ENCODE measurements at places on chromosomes 3 and 15. TPM values are rescaled to one million over a fixed set of nuclear protein-coding genes. Genes with fewer than 3 reads are reported as not detected.

Gene IQSEC1
- polyA plus RNA-seq: 40.5 TPM

Gene DOCK3
- 0.08 TPM for polyA plus RNA-seq

Gene VIPR1
- 1.8 TPM for polyA plus RNA-seq

Gene LRRC57
- 1.2 TPM for polyA plus RNA-seq

Gene PRKCI
- 14.8 TPM for polyA plus RNA-seq

Gene PLCB2
- polyA plus RNA-seq: 18.0 TPM

Gene IMPG2
- polyA plus RNA-seq: not detected

Gene NAA80
- 4.7 TPM for polyA plus RNA-seq

Gene FOXL2NB
- polyA plus RNA-seq: not detected

GRCh38 chr3:135766115-135766514 lies 199.4 kb upstream of the PPP2R3A start:
- no peaks in the 10 kb centered on the region for H3K36me3 ChIP-seq
- H3K27me3 ChIP-seq: peaks cover 3% of the 10 kb centered on the region
- H3K4me1 ChIP-seq: no peaks in the 10 kb centered on the region
- H3K27ac ChIP-seq: no peak overlapping the region
- no peak for DNase-seq

GRCh38 chr3:118354556-118354955 lies 680.1 kb downstream of the IGSF11 start:
- no peaks in the 10 kb centered on the region for H3K27me3 ChIP-seq
- no peak overlapping the region for H3K27ac ChIP-seq
- no peak overlapping the region for H3K4me3 ChIP-seq
- no peaks in the 10 kb centered on the region for H3K36me3 ChIP-seq

GRCh38 chr3:58256061-58256460 lies 18.5 kb downstream of the ABHD6 start:
- H3K4me1 ChIP-seq: peaks cover 30% of the 10 kb centered on the region
- peaks cover 8% of the 10 kb centered on the region for H3K36me3 ChIP-seq
- H3K27ac ChIP-seq: no peak overlapping the region
- no peak overlapping the region for H3K4me3 ChIP-seq

- no peaks in the 10 kb centered on the region for H3K36me3 ChIP-seq
- no peak overlapping the region for H3K27ac ChIP-seq
- DNase-seq: no peak
- H3K4me1 ChIP-seq: no peaks in the 10 kb centered on the region
- no peak overlapping the region for H3K4me3 ChIP-seq
Observed at GRCh38 chr15:39232512-39232911, 348.4 kb upstream of the THBS1 start.

GRCh38 chr3:177420651-177421480 lies 223.6 kb upstream of the TBL1XR1 start:
- no peak for DNase-seq
- H3K27me3 ChIP-seq: no peaks in the 10 kb centered on the region
- H3K4me1 ChIP-seq: peaks cover 28% of the 10 kb centered on the region
- H3K36me3 ChIP-seq: no peaks in the 10 kb centered on the region
- H3K27ac ChIP-seq: no peak overlapping the region

DNA sequence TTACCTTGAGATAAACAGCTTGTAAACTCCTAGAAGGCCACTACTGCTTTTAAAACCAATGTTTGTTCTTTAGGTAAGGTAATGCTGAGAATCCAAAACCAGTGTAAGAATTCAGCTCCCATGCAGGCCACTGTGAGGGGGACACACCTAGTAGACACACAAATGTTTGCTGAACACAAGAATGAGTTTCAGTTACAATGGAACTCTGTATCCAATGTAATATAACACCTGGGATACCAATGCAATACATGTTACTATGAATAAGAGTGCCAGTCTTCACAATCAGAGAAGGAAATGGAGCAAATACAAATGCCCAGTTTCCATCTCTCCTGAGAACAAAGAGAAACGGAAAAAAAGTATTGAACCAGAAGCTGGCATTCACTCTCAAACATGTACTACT lies 65.9 kb downstream of the IGF2BP2 start:
- H3K4me3 ChIP-seq: no peak overlapping the region
- no peak overlapping the region for H3K27ac ChIP-seq
- H3K27me3 ChIP-seq: peaks cover 4% of the 10 kb centered on the region
- DNase-seq: no peak
- H3K36me3 ChIP-seq: peaks cover 12% of the 10 kb centered on the region

- no peak overlapping the region for H3K4me3 ChIP-seq
- H3K36me3 ChIP-seq: no peaks in the 10 kb centered on the region
- no peak overlapping the region for H3K27ac ChIP-seq
- peaks cover 7% of the 10 kb centered on the region for H3K4me1 ChIP-seq
- peaks cover 3% of the 10 kb centered on the region for H3K27me3 ChIP-seq
Observed at GRCh38 chr3:118943597-118943996, 91.0 kb downstream of the IGSF11 start.

- H3K4me3 ChIP-seq: no peak overlapping the region
- no peaks in the 10 kb centered on the region for H3K36me3 ChIP-seq
- H3K27ac ChIP-seq: no peak overlapping the region
- H3K27me3 ChIP-seq: peaks cover 5% of the 10 kb centered on the region
- no peak for DNase-seq
Observed at GRCh38 chr15:62452667-62453066, 287.6 kb upstream of the C2CD4B start.

DNA sequence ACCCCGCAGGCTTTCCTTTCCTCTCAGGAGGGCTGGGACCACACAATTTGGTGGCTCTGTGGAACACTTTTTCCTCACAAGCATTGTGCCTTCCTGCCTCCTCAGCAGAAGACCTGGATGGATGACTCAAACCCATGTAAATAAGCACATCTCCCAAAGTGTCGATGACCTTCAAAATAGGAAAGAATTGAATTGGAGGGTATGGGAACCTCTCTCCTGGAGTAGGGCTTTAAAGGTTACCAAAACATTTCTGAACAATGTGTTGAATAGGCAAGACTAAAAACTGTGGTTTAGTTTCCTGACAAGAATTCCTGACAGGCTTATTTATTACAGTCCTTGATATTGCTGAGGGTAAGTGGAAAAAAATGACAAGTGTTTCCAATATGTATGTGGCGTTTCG lies 118.2 kb downstream of the ALDH1A2 start:
- no peak overlapping the region for H3K4me3 ChIP-seq
- no peak for DNase-seq
- no peak overlapping the region for H3K27ac ChIP-seq
- peaks cover 7% of the 10 kb centered on the region for H3K27me3 ChIP-seq

- H3K36me3 ChIP-seq: no peaks in the 10 kb centered on the region
- no peak overlapping the region for H3K27ac ChIP-seq
- peaks cover 7% of the 10 kb centered on the region for H3K4me1 ChIP-seq
- H3K27me3 ChIP-seq: peaks cover 1% of the 10 kb centered on the region
- no peak overlapping the region for H3K4me3 ChIP-seq
- no peak for DNase-seq
Observed at GRCh38 chr15:88246081-88246480, 10.5 kb downstream of the NTRK3 start.

DNA sequence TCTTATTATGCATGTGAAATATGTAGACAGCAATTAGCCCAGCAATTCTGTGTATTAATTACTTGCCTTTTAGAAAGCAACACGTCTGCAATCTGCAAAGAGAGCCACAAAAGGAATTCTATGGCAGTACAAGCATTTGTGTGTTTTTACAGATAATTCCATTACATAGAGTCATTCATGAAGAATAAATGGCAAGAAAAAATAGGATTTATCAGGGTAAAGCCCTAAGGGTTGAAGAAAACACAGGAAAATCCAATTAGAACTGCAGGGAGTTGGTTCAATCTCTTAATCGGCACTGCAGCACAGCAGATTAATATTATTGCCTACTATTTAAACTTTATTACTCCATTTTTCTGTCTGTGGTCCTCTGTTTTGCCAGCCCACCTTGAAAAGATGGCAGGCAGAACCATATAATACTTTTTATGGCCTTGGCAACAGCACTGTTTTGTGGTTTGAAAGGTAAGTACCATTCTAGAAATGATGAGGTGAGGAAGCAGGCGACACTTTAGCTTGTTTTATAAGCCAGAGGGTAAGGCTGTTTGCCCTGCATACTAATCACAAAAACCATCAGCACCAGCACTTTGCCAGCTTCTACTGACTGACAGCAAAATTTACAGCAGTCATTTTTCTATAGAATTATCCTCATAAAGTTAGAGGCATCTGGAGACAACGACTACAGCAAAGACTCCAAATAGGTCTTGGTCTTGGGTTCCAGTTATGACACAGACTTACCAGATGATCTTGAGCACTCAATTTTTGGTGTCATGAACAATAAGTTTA lies 638.2 kb upstream of the NAALADL2 start:
- H3K4me1 ChIP-seq: peaks cover 24% of the 10 kb centered on the region
- peaks cover 2% of the 10 kb centered on the region for H3K27me3 ChIP-seq
- H3K4me3 ChIP-seq: no peak overlapping the region
- no peak for DNase-seq
- no peaks in the 10 kb centered on the region for H3K36me3 ChIP-seq
- H3K27ac ChIP-seq: no peak overlapping the region

- H3K4me1 ChIP-seq: no peaks in the 10 kb centered on the region
- no peaks in the 10 kb centered on the region for H3K27me3 ChIP-seq
- H3K36me3 ChIP-seq: peaks cover 6% of the 10 kb centered on the region
- H3K27ac ChIP-seq: no peak overlapping the region
Observed at GRCh38 chr15:45268135-45268534, 16.1 kb downstream of the SLC28A2 start.

- peaks cover 4% of the 10 kb centered on the region for H3K27me3 ChIP-seq
- DNase-seq: no peak
- H3K27ac ChIP-seq: no peak overlapping the region
- no peaks in the 10 kb centered on the region for H3K4me1 ChIP-seq
- H3K4me3 ChIP-seq: no peak overlapping the region
Observed at GRCh38 chr3:185866995-185867394, 42.2 kb upstream of the IGF2BP2 start.

GRCh38 chr3:23654571-23654970 lies 151.2 kb upstream of the UBE2E1 start:
- no peaks in the 10 kb centered on the region for H3K36me3 ChIP-seq
- H3K4me1 ChIP-seq: peaks cover 18% of the 10 kb centered on the region
- H3K4me3 ChIP-seq: no peak overlapping the region
- peaks cover 3% of the 10 kb centered on the region for H3K27me3 ChIP-seq
- no peak for DNase-seq

GRCh38 chr15:95254263-95254662 lies 1022.9 kb downstream of the MCTP2 start:
- H3K4me1 ChIP-seq: no peaks in the 10 kb centered on the region
- DNase-seq: no peak
- H3K27me3 ChIP-seq: peaks cover 8% of the 10 kb centered on the region
- H3K36me3 ChIP-seq: no peaks in the 10 kb centered on the region

DNA sequence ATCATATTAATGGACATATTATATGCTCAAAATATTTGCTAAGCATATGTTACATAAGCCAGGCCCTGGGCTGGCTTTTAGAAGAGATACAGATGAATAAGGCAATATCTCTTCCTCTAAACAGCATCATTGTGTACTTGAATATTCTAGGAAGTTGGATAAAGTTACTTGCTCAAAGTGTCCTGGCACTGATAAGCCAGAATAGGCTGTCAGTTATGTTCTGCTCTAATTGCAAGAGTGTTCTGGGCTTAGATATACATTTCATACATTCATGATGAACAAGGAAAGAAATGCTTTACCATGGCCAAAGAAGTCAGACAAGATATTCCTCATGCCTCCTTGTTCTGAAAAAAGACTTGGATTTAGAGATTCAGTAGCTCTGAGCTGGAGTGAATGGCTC lies 40.7 kb downstream of the KBTBD12 start:
- H3K4me3 ChIP-seq: no peak overlapping the region
- H3K4me1 ChIP-seq: no peaks in the 10 kb centered on the region
- H3K36me3 ChIP-seq: no peaks in the 10 kb centered on the region
- H3K27ac ChIP-seq: no peak overlapping the region
- no peak for DNase-seq

DNA sequence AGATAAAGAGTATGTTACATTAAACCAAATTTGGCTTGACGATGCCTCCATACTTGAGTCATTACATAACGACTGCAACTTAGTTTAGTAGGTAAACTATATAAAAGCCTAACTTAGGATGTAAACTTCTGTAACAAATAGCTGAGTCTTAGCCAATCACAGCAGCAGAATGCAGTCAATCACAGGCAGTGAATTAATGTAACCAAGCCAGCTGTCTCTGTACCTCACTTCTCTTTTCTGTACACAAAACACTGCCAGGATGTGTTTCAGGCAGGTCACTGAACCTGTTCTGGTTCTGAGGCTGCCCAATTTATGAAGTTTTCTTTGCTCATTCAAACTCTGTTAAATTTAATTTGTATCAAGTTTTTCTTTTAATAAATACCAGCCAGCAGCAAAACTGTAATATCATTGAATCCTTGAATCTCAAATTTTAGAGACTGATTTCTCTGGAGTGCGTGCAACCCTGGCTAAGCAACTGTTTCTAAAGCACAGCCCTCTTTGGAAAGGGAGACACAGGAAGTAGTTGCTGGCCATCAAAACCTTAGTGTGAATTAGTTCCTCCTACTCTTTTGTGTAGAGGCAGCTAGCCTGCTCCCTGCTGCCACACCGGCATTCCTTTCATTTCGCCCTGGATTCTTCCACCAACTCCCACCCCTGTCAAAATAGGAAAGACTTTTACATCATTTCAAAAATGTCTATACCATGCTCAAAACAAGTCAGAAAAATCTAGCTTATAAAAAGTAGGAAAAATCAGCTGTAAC lies 15.2 kb downstream of the RFTN1 start:
- DNase-seq: no peak
- no peaks in the 10 kb centered on the region for H3K36me3 ChIP-seq
- peak overlapping the region; percentile 89 for H3K27ac ChIP-seq
- H3K27me3 ChIP-seq: peaks cover 4% of the 10 kb centered on the region
- peak overlapping the region; percentile 76 for H3K4me3 ChIP-seq

DNA sequence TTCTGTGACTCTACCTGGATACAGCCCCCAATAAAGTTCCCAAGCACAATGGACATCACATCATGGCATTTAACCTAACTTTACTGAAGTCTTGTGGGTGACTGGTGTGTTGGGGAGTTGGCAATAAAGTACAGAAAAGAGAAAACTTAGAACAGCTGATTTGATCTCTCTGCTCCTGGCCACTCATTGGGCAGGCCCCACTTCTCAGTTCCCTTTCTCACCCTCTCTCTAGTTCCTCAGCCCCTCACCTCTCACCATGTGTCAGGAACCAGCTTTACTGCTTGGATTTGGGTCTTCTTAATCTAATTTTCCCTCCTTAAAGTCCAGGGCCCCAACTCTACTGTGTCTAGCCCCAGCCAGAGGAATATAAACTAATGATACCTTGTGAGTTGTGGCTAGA lies 713 bp upstream of the MUC13 start:
- H3K27ac ChIP-seq: no peak overlapping the region
- no peak for DNase-seq
- H3K4me1 ChIP-seq: no peaks in the 10 kb centered on the region
- H3K27me3 ChIP-seq: peaks cover 11% of the 10 kb centered on the region
- no peak overlapping the region for H3K4me3 ChIP-seq
